ENCODE measurements at places on chromosomes 7 and 10.

DNA sequence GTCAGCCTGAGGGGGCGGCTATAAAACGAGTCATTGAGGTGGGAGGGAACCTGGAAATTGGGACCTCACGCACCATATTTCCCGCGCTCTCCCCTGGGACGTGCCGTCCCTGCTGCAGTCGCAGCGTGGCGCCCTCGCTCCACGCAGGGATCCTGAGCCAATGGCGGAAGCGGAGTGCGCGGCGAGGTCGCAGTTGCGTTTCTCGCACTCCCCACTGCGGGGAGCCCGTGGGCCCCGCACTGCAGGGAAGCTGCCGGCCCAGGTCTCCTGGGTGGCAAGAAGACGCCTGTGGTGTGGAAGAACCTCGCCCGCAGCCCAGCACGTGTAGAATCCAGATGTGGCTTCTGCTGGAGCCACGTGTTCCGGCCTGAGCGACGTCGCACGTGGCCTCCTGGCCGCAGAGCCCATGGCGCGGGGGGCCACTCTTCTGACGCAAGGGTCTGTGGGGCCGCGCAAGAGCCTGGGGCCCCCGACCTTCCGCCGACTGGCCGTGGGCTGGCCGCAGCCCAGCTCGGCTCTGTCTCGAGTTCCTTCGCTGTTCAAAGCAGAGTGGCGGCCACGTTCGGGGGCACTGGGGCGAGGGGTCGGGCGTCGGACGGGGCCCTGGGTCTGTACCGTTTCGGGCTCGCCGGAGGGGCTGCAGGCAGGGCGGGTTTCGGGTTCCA lies 26.4 kb downstream of the HIF1AN start:
- DNase-seq = peak; percentile 88

- DNase-seq = peak; percentile 46
Observed at GRCh38 chr10:30829901-30830300, 200.3 kb upstream of the LYZL2 start.

DNA sequence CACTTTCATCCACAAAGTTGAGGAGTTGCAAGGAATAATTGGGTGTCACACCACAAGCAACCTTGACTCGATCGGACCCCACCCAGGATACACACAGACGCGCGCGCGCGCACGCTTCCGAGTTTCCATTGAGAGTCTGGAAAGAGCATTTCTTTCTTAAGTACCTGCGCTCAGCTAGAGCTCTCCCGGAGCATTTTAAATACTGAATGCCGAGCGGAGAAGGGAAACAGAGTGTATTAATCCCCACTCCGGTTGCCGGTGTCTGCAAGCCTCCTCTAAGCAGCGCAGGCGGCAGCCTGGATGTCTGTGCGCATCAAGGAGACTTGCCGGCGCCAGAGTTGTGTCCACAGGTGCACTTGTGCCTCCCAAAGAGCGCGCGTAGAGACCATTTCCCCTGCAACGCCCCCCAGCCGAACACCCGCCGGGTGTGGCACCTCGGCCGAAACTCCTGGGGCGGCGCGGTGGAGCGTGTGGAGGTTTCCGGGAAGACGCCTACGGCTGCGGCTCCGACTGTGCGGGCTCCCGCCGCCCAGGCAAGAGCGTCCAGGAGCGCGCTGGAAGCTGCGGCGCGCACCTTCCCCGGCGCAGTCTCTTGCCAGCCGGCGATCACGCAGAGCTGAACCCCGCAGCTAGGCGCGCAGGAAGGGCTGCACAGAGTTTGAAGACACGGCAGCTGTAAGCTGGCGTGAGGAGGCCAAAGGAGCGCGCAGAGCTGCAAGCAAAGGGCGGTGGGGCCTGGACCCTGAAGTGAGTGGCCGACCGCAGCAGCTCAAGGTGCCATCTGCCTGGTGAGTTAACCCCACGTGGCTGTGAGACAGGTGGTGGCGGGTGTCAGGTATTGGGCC lies 1.1 kb upstream of the FEZF1 start:
- DNase-seq = peak; percentile 34

GRCh38 chr7:74388880-74389415 lies 64.8 kb upstream of the GTF2IRD1 start:
- no peak for DNase-seq

- DNase-seq = peak; percentile 58
Observed at GRCh38 chr7:25216837-25217236, 11.4 kb downstream of the NPVF start.

Data from kidney tubule cell (primary cell).